ENCODE measurements at places on chromosomes 4 and X.

DNA sequence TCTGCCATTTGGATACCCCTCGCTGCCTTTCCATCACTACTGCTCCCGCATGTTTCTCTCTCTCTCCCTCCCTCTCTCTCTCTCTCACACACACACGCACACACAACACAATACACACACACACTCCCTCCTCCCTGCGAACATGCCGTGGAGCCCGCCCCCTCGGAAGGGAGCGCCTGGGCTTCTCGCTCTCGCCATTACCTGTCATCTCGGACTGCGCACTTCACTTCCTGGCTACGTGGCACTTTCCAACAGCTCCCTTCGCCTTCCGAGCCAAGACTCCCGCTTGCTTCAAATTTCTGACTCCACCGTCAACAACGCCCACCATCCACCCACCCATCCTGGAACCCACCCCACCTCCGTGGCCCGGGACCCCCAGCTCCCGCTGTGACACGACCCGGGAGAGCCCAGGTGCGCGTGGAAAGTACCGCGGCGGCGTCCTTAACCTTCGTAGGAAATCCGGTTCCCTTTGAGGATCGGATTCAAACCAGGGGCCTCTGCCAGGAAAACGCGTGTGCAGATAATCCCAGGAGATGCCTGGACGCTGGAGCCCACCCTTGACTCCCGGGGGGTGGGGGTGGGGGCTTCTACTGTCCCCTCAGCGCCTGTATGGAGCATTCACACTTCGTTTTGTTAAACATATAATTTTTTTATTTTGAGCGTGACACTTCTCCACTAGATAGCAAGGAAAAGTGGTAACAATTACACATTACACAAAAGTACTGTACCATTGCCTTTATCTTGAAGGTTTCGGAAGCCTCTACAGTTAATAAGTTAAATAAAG is 12.5 kb downstream of the ARX start:
- DNase-seq = no peak

DNA sequence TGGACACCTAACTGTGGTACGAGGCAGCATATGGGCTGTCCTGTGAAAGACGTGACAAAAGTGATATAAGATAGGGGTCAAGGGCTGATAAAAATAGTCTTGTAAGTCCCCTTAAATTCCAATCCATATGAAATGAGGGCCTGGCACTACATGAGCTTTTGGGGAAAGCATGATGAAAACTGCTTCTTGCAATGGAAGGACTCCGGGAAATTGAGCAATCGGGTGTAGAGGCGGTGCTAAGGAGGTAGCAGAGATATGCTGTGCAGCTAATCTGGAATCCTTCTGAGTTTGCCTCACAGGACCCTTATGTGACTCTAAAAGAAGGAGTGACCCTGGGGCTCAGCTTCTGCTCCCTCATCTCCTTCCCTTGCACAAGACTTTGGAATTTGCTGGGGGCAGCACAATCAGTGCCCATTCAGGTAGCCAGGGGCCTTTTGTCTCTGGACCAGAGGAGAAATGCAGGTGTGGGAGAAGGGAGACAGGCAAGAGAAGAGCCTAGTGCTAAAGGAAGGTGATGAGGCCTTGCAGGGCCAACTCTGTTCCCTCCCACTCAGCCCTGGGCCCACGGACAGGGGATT is 12.8 kb downstream of the CLDN2 start:
- no peak for DNase-seq

DNA sequence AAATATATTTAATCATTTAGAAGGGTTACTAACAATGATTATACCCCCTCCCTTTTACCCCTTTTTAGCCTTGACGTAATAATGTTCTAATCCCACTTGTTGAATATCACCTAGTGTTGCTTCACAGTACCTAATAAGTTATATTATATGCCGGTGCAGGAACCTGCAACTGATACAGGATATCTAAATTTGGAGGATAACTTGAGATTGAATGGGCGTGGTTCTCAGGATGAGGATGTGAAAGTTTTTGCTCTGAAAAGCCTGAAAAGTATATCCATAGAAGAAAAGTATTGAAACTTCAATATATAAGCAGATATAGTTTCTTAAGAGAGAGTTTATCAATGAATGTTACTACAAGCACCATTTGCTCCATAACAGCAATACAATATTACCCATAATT is 59.8 kb downstream of the ZNF711 start:
- no peak for DNase-seq

DNA sequence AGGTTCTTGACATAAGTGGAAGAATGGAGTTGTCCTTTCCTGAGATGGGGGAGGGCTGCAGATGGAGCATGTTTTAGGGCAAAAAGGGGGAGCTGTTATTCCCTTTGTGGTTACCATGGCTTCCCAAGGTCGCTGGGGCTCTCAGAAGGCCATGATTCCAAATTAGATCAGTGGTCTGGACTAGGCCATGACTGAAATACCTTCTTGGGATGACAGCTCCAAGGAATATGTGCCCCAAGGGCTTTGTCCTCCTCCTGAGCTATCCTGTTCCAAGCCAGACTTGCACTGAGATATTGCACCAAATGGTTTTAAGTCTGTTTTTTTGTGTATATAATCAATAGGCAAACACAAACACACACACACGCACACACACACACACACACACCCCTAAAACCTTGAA is 3.0 kb upstream of the RBPJ start:
- no peak for DNase-seq

GRCh38 chr4:165922747-165923146 is 49.7 kb downstream of the TLL1 start:
- no peak for DNase-seq

GRCh38 chr4:159163521-159163920 is 60.6 kb downstream of the RAPGEF2 start:
- no peak for DNase-seq

GRCh38 chrX:152901816-152902501 is 4.1 kb downstream of the ZNF185 start:
- no peak for DNase-seq

DNA sequence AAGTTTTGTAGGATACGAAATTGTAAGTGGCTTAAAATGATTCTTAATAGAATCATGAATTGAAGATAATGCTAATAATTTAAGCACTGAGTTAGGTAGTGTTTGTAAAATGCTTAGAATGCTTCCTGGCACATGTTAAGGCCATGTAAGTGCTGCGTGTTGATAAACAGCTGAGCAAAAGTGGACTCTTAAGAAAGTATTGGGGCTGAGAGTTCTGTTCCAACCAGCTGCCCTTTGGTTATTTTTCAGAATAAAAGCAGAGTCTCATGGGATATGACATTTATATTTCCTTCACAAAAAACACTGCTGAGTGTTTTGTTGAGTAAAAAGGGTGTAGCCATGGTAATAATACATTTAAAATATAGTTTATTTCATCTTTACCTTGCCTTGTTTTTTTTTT is 42.5 kb downstream of the HTT start:
- no peak for DNase-seq
